ENCODE measurements at places on chromosomes 7 and 10. TPM values are rescaled to one million over a fixed set of nuclear protein-coding genes. Genes with fewer than 3 reads are reported as not detected.

GRCh38 chr7:68800316-68800715 lies 798.0 kb upstream of the AUTS2 start:
- no peak for DNase-seq

The LFNG gene
- 7.7 TPM for total RNA-seq

DNA sequence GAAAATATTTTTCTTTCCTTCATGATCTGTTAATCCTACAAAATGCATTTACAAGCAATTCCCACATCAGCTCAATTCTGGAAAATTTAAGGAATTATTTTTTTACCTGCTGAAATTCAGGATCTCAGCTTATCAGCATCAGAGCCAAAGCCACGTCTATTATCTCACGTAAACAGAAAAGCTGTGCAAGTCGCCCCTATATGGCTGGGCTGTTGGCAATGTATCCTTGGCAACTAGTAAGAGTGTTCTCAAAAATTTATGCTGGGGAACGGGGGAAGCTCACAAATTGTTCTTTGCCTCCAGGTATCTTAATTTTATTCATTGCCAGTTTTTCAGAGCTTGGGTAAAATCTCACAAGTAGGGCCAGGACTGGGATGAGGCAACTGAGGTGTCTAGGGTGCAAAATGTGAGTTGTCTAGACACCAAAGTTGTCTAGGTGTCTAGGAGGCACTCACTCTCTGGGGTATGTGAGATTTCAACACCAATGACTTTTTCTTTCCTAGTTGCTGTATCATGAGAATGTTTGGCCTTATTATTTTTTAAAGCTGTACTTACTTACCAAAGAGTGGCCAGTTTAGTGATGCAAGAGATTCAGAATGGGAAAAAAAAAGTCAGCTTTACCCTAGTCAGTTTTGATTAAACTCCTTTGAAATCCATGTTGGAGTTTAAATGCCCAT lies 5.1 kb downstream of the GSTO2 start:
- no peak for DNase-seq

DNA sequence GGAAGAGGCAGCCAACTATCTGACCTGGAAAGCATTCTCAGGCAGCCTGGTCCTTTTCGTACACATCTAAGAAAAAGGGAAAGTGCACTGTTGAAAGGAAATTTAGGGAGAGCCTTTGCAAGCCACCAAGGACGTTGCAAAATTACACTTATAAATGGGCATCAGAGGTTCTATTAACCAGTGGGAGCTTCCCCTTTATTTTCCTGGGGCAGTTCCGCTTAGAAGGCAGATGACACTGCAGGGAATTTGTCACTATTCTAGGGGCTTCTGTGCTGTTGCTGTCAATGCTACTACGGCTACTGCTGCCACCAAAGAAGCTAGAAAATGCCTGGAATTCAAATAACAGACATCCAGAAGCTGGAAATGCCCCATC lies 79.6 kb upstream of the AUTS2 start:
- DNase-seq = no peak

The ELMO1 gene
- total RNA-seq = 0.45 TPM

- no peak for DNase-seq
Observed at GRCh38 chr7:16564023-16564380, 37.4 kb downstream of the LRRC72 start.

The CYP26A1 gene
- total RNA-seq = not detected

The GNGT1 gene
- not detected for total RNA-seq

The LRRN3 gene
- total RNA-seq = not detected

The MUC12 gene
- not detected for total RNA-seq

Data from SK-MEL-5 (cell line).